ENCODE measurements at places on chromosomes 16 and 17.

DNA sequence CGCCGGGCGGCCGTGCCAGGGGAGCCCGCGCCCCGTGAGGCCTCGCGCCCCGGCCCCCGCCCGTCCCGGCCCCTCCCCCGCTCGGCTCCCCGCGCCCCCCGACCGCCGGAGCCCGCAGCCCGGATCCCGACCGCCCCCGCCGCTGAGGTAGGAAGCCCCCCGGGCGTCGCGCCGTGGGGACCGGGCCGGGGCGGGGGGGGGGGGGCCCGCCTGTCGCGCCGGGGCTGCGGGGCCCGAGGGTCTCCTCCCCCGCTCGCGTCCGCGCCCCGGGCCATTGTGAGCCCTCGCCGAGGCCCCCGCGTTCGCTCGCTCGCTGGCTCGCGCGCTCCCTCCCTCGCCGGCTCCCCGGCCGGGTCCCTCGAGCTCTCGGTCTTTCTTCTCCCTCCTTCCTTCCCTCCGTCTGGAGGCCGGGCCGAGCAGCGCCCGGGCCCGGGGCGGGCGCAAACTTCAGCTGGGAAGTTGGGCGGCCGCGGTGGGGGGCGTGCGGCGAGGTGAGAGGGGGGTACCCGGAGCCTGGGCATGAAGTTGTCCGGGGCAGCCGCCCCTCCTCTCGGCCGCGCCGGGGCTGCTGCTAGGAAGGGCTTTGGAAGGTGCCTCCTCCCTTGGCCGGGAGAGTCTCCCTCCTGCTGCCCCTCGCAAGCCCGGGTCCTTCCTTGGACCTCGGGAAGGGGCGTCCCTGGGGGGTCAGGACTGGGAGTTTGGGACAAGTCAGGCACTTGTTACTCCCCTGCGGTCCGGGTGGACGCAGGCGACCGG is 419 bp downstream of the GLIS2 start:
- no peak for DNase-seq

- no peak for DNase-seq
Measured at GRCh38 chr16:88516601-88517061, 53.6 kb upstream of the ZC3H18 start.

GRCh38 chr17:32386844-32387243 is 36.9 kb downstream of the ZNF207 start:
- DNase-seq = no peak

- no peak for DNase-seq
Measured at GRCh38 chr17:71593078-71593477, 527.7 kb upstream of the SOX9 start.

DNA sequence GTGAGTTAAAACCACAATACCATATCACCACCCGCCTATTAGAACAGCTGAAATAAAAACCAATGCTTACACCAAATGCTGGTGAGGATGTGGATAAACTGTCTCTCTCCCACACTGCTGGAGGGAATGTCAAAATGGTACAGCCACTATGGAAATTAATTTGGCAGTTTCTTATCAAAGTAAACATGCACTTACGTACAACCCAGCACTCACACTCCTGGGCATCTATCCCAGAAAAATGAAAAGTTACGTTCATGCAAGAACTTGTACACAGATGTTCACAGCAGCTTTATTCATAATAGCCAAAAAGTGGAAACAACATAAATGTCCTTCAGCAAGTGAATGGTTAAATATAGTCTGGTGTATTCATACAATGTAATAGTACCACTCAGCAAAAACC is 173.2 kb upstream of the MYOCD start:
- no peak for DNase-seq

DNA sequence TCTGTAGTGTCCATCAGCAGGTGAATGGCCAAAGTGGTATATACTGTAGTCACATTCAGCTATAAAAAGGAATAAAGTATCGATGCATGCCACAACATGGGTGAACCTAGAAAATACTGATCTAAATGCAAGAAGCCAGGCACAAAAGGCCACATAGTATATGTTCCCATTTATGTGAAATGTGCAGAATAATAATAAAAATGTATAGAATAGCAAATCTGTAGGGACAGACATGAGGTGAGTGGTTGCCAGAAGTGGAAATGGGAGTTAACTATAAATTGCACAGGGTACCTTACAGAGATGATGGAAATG is 23.1 kb downstream of the DBNDD1 start:
- no peak for DNase-seq

- DNase-seq = no peak
Measured at GRCh38 chr17:44086364-44087311, 16.1 kb downstream of the G6PC3 start.
